Suppressor macrophage (primary cell): ENCODE measurements at places on chromosomes 1 and 21.
A peak's percentile ranks its signal among the peaks of the same experiment; 100 is the strongest.

DNA sequence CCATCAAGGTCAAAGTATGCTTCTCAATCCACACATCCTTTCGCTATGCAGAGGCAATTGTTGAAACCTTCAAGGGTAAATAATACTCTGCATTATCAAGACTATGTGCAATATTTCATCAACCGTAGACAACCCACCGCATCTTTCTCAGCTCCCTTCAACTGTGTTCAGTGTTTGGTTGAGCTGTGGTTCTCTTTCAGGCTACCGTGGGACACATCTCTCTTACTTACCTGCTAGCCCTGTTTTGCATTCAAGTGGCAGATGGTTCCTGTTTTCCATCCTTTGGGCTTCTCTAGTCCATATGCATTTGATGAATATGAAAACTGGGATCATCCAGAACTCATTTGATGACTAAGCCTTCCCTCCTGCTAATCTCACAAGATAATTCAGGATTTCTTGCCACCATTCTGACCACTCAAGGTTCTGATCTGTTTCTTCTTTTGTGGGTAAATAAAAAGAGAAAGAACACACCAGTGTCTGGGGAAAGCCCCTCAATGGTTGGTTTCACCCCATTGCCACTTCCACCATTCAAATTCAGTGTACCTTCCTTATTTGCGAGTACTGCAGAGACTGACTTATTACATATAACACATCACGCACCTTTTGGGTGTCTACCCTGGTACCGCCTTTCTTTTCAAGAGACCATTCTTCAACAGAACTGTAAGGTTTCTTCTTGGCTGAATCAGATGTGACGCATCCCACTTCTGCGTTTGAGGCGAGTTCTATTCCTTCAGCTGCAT lies 61.7 kb downstream of the BACE2 start:
- DNase-seq, result no peak

- no peak for DNase-seq
Measured at GRCh38 chr1:156692441-156692924, 12.9 kb downstream of the CRABP2 start.

- DNase-seq, result peak; percentile 91
Measured at GRCh38 chr1:48245106-48245505, 22.6 kb downstream of the SLC5A9 start.

DNA sequence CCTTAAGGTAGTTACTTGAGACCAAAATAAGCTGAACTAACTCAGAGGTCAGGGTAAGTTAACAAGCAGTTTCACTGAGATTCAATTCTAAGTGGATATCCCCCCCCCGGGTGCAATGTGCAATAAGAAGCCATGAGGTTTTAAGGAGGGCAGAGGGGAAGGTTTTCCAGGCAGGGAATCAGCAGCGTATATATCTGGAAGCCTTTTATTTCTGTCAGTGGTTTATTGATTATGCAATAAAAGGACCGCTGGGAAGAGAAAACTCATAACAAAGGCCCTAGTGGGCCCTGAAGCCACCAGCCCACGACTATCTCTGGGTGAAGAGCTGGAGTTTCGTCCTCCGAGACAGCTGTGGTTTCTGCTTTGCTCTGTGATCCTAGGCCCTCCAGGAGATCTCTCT lies 53.1 kb upstream of the CTPS1 start:
- no peak for DNase-seq

DNA sequence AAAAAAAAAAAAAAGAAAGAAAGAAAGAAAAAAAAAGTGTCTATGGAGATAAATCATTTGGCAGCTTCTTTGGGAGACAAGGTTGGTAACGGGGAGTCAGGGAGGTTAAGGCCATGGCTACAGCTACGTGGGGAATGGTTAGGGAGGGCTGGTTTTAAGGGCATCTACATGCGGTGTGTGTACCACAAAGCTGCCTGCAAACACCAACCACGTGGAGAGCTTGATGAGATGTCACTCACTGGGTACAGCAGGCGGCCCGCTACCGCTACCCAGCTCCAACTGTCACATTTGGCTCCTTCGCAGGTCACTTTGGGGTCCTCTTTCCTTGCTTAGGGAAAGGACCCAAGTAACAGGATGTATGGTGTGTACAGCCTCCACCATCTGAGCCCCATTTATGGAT lies 4.2 kb downstream of the NPPB start:
- DNase-seq, result no peak

- no peak for DNase-seq
Measured at GRCh38 chr1:53116933-53117600, 25.4 kb downstream of the SLC1A7 start.

DNA sequence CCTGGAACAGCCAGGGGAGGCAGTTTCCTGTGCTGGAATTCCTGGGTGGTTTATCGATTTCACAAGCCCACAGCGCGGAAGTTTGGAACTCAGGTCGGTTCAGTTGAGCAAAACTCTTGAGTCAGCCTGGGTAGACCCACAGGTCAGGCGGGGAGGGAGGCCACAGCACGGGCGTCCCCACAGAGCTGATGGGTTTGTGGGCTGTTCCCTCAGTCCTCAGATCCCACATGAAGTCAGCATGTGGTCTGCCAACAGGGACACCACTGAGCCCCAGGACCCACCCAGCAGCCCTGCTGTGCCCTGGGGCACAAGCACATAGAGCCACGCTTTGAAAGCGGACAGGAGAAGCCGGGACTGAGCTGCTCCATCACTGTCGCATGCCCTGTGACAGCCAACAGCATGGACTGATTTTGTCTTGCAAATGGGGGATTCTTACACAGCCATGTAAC lies 17.4 kb downstream of the BMP8A start:
- no peak for DNase-seq

DNA sequence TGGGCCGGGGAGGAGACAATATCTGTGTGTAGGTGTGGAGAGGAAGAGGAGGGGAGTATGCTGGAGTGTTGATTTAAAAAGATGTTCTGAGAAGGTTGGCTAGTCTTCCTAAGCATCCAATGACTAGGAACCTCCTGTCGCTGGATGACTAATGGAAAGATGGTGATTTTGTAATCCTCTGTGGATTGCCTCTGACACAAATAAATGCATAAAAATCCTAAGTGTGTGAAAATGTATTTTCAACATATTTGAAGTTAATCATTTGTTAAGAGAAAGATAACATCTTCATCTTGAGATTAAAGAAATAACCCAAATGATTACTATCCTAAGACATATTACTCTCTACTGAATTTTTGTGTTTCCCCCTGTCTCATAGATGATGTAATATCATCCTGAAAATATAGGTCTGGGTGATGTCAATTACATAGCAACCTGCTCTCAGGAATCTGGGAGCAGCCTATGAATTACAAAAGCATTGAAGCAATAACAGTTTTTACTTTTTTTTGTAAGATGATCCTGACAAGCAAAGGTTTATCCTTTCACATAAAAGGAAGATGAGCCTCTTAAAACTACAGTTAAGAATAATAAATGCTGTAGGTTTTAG lies 220.5 kb upstream of the MAP1LC3C start:
- DNase-seq, result no peak

DNA sequence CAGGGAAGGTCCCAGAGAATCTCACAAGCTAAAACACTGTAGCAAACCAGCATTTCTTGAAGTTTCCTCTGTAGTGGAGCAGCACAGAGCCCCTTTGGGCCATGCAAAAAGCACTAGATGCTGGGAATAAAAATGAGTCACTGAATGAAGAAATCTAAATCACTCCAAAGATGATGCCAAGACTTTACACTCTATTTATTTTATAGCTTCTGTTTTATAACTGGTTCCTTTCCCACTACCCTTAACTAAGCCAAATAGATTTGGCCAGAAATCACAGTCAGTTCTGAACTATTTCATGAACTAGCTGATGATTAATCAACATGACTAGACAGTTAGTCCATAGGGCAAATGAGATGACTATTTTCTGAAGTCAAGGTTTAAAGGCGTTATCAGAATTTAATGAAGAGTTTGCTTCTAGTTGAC lies 89.5 kb downstream of the SCMH1 start:
- DNase-seq, result no peak

DNA sequence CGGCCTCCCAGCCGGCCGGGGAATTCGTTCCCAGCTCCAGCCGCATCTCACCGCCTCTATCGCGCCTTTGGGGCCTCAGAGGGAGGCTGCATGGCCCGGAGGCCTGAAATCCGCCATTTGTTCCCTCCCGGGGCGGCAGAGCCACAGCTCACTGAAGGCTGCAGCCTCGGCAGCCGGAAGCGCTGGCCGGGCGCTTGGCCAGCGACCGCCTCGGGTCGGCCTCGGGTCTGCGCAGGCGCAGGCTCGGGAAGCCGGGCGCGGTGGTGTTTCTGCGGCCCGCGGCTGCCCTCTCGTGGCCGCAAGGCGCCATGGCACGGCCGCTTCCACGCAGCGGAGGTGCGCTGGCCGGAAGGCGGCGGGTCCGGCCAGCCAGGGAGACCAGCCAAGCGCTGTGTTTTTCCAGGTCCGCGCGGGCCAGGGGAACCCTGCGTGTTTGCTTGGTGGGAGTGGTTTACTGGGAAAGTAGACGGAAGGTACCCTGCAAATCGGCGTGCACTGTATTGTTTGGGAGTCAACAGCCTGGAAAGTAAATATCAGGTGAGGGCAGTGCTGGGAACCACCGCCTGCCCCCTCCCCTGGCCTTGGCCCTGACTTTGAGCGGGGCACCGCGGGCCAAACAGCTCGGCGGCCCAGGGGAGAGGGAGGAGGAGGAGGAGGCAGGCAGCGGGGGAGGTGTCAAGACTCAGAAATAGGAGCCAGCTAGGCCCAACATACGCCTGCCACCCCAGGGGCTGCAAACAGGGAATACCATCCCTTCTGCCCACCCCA lies 52.7 kb upstream of the CD34 start:
- DNase-seq, result peak; percentile 97

DNA sequence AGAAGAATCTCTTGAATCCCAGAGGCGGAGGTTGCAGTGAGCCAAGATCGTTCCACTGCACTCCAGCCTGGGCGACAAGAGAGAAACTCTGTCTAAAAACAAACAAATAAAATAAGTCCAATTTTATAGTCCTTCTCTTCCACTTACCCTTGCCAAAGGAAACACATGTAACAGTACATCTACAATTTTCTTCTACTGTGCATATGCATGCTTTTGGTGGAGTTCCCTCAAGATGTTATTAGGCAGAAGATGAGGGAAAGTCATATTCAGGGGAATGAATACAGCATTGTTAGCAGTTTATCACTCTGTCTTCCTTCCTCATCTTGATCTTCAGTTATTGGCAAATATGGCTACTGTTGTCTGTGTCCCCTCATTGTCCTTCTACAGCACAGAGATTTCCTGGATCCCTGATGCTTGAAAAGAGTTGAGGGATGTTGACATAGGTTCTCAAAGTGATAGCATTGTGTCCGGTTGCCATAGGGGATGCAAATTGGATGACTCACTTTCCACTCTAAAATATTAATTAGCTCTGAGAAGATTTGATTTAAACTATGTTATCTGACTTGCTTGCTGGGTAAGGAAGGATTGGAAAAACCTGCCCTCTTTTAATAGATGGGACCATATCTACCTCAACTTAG lies 1173.6 kb downstream of the KCNT2 start:
- no peak for DNase-seq

DNA sequence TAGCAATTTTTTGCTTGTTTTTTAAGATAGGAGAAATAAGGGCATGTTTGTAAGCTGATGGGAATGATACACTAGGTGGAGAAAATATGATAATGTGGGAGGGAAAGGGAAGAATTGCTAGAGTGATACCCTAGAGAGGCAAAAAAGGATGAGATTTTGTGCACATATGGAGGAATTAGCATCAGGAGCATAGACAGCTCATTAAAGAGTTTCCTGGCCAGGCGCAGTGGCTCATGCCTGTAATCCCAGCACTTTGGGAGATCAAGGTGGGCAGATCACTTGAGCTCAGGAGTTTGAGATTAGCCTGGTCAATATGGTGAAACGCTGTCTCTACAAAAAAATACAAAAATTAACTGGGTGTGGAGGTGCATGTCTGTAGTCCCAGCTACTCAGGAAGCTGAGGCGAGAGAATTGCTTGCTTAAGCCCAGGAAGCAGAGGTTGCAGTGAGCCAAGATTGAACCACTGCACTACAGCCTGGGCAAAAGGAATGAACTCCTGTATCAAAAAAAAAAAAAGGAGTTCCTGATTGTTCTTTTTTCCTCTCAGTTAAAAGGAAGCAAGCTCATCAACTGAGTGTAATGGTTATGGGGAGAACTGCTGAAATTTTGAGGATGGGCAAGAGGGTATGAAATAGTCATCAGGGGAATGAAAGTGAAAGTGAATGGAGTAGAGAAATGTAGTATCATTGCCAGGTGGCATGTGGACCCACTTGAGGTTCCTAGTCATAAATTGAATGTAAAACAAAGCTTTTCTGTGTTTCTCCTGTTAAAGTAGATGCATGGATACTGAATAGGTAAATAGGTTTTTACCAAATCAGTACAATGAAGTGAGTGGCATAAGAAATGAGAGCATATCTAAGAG lies 35.5 kb downstream of the SH3GLB1 start:
- DNase-seq, result peak; percentile 4

DNA sequence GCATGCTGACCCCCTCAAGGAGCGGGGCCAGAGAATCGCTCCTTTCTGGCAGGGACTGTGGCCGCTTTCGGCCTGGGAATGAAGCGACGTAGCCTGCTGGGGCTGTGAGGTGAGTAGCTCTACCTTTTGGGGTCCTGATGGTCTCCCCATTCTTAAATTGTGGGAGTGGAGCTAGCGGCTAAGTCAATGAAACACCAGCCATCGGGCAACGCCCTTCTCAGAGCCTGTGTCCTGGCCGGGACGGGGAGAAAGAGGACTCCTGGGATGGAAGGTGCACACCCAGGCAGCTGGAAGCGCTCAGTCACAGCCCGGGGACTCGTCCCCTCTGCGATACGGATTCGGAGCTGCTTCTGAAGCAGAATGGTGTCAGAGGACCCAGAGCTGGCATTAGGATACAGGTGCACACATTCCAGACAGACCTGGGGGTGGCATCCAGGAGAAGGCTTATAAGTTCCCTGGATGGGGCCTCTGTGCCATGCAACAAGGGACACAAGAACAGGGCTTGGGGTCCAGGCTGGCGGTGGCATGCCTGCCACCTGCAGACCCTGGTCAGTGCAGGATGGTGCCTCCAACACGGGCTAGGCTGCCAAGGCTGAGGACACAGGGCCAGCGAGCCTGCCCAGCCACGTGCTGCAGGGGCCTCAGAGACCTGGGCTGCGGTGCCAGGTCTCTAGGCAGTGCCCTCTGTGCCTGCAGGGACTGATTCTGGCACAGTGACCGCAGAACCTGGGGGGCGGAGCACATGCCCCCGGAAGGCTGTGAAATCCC lies 945 bp upstream of the WNT9A start:
- no peak for DNase-seq

- peak; percentile 17 for DNase-seq
Measured at GRCh38 chr1:65083263-65083896, 64.6 kb upstream of the AK4 start.
